ENCODE measurements at places on chromosomes 12 and 14.

GRCh38 chr12:93823616-93824391 is 146.6 kb downstream of the CRADD start:
- no peak for DNase-seq

DNA sequence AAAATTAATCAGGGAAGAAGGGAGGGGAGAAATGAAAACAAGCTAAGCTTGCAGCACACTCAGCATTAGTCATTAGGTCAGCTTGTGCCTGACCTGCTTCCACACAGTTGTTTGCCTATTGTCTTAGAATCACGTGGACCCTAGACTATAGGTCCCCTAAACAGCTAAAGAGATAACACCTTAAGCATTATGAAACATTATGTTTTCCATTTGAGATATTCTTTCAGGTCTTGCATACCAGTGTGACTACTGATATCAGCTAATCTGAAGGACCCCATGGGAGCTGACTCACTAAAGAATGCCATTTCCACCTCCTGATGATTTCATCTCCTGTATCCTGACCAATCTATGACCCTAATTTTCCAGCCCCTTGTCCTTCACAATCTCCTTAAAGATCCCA is 154.1 kb upstream of the FUT8 start:
- DNase-seq = no peak

DNA sequence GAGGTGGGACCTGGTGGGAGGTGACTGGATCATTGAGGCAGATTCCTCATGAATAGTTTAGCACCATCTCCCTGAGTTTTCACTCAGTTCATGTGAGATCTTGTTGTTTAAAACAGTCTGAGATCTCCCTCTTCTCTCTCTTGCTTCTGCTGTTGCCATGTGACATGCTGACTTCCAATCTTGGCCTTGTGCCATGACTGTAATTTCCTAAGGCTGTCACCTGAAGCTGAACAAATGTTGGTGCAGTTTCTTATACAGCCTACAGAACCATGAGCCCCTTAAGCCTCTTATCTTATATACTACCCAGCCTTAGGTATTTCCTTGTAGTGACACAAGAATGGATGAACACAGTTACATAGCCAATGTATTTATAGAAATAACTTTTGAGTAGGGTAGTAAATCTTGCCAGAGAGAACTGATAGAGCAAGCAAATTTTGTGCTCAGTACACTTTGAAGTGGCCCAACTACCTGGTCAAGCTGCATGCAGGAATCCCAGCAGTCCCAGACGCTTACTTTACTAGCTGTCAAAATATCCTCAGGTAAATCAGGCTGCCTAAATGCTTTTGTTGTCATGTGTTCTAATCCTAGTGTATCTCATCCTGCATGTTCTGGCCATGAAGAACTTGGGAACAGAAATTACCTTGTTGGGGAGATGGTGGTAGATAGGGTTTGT is 445.6 kb upstream of the MIS18BP1 start:
- no peak for DNase-seq

GRCh38 chr14:51298895-51299294 is 58.8 kb downstream of the TMX1 start:
- DNase-seq = no peak

DNA sequence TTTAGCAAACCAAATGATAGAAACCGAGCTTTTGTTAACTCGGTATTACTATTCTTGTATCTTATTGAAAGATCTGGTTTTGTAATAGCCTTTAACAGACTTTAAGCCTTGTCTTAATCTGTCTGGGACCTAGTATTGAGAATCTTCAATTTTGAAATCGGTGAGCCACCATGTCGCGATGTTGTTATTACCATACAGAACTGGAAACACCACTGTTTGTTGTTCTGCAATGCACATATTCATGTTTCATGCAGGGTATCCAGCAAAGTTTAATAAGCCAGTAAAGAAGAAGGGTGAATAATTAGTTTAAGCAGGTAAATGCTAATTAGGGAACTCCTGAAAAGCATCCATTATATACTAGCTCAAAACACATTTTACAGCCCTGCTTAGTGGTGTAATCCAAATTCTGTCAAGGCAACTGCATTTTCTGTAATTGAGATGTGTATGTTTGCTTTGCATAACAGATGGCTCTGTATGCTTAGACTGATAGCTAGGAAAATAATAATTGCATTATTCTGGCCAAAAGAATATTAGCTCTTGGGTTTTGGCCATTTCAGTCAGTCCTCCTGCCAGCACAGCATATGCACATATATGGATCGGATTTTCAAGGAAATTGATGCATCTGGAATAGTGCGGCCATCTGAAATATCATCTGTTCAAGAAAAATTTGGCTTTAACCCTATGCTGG is 389.2 kb downstream of the EGLN3 start:
- no peak for DNase-seq

DNA sequence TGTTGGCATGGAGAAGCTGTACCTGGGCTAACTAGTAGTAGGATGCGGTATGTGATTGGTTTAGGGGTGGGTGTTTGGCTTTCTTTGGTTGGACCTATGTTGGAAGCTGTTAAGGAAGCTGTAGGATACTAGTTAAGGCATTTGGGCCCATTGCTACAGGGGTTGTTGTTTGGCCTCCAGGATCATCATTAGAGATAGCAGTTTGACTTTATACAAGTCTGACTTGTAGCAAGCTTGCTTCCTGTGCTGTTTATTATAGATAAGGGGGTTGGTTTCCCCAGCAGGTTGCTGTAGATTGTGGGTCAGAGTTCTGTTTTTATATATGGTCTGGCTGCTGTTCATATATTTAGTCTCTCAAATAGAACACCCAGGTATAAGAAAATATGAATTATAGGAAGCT is 1.4 kb upstream of the PRIM1 start:
- no peak for DNase-seq

DNA sequence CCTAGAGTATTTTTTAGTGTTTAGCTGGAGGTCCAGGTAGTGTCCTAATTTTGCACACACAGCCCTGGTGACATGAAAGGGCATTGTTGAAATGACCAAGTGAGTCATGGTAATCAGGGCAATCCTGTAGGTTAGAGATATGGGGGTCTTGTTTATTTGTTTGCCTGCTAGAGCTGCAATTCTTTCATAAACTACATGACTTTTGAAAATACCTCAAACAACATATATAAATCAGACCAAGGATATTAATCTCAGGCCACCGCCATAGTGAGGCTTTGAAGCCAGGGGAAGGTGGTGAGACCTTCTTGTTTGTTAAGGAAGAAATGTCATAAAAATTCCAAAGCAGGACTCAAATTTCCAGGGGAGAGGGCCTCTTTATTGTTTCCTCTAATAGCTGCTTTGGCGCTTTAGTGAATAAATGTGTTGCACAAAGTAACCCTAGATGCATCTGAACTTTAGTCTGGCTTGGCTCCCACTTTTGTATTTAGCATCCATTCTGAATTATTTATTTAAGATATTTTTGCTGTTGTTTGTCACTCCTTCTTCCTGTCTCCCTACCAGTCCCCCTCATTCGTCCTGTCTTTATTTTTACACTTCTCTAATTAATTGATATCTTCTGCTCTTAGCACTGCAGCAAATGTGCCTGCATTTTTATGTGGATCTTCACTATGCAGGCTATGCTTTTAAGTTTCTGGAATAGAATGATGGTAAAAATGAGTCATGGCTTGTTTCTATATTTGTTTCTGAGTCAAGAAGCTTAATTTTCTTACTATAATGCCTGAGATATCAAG is 430.3 kb downstream of the RAD51B start:
- no peak for DNase-seq

DNA sequence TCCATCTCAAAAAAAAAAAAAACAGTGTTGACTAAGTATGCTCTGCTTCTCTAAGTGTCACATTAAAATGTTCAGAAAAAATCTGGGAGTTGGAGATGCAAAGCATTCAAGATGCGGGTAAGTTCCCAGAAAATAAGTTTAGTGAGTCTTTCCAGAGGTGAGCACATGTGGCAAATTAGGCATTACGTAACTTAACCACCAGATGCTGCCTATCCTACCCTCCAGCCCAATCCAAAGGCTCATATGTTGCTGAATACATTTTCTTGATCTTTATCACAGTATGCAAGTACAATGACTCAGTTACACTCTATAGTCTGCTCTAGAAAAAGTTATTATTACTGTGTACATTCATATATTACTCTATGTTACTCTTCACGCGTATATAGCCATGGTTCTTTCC is 3.6 kb downstream of the SLC2A14 start:
- DNase-seq = no peak

DNA sequence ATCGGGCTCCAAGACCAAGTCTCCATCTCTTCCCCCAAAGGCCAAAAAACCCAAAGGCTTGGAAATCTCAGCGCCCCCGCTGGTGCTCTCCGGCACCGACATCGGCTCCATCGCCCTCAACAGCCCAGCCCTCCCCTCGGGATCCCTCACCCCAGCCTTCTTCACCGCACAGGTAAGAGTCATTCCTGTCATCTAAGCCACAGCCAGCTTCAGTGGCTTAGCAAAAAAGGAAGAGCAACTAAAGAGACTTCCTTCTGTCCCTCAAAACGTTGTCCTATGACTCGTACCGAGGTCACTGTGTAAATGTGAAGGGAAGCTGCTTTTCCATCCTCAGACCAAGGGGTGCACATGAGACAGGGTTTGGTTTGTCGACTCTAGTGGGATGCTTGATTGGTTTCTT is 53.4 kb downstream of the ELK3 start:
- no peak for DNase-seq

GRCh38 chr14:95217391-95217900 is 60.1 kb upstream of the DICER1 start:
- no peak for DNase-seq

- DNase-seq = peak; percentile 31
These were observed 9.5 kb downstream of the PHETA1 start for GRCh38 chr12:111359231-111359913.

DNA sequence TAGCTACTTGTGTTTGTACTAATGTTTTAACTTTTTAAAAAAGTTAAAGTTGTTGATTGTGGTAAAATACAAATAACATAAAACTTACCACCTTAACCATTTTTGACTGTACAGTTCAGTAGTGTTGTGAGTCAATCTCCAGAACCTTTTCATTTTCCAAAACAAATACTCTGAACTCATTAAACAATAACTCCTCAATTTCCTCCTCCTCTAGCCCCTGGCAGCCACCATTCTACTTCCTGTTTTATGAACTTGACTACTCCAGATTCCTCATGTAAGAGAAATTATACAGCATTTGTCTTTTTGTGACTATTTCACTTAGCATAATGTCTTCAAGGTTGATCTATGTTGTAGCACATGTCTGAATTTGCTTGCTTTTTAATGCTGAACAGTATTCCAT is 299.1 kb upstream of the AMIGO2 start:
- no peak for DNase-seq

GRCh38 chr12:95214466-95214865 is 2.8 kb downstream of the FGD6 start:
- no peak for DNase-seq
